ENCODE measurements at places on chromosomes 2 and 18. TPM values are rescaled to one million over a fixed set of nuclear protein-coding genes. Genes with fewer than 3 reads are reported as not detected.

The BOLL gene
- total RNA-seq = not detected

The TEX261 gene
- total RNA-seq = 71.2 TPM

The EN1 gene
- total RNA-seq = not detected

The POTEI gene
- not detected for total RNA-seq

DNA sequence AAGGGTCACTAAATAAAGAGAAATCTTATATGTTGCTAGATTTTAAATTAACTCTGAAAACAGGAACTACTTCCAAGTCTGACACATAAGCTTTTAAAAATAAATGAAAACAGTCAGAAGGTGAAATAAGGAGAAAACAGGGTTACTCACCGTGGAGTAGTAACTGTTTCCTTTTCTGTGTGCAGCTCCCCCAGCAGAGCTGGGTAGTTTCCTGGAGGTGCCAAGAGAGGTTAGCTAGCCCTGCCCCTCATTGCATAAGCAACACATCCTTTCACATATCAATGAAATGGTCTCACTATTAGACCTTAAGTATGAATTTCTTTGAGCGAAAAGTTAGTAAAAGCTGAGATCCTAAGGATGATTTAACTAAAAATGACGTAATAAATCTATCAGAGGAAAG lies 54.0 kb upstream of the GPR75 start:
- no peak for DNase-seq

- no peak for DNase-seq
Measured at GRCh38 chr2:64212346-64212745, 68.1 kb upstream of the PELI1 start.

DNA sequence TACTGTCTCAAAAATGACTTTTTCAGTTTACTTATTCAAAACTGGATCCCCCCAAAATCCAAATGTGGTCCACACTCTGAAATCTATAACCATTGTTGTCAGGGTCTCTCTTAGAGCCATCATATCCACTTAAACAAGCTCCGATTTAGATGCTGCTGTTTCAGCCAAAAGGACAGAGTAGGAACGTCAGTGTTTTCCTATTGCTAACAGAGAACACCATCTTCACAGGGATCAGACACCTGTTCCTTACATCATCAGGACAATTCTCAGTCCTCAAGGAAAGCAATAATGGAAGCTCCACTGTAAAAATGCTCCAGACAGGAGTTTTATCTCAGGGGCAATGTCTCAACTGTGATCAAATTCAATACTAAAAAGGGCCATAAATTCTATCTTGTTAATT lies 155.4 kb downstream of the STK39 start:
- DNase-seq = no peak

- no peak for DNase-seq
Measured at GRCh38 chr2:169491378-169491777, 12.1 kb downstream of the BBS5 start.

The ITGB6 gene
- 0.13 TPM for total RNA-seq

GRCh38 chr18:60880184-60880583 lies 453.0 kb upstream of the CDH20 start:
- no peak for DNase-seq

- DNase-seq = no peak
Measured at GRCh38 chr2:134198006-134198634, 55.8 kb upstream of the MGAT5 start.

DNA sequence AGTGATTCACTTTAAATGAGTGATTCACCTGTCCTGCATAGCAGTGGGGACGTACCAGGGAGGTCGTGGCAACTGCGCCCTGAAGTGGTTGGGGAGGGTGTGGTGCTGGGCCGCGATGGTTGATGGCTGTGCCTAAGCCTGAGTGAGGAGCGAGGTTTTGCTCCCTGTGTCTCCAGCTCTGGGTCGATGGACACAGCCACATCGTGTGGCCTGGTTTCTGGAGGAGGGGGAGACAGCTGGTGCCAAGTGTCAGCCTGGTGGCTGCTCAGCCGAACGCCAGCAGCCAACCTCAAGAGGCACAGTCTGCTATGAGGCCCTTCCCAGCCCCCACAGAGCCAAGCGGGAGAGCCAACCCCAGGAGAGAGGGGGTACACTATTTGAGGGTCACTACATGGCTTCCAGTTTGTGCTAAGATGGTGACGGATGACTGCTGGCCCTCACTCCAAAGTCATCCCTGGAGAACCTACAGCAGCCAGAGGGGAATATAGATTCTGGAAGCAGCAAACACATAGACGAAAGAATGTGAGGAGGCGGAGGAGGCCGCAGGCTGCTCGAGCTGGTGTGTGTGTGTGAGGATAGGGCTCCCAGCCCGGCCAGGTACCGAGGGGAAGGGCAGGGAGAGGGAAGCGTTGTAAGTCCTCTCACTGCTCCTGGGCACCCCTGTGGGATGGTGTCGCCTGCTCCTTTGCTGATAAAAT lies 58.6 kb upstream of the OTOF start:
- no peak for DNase-seq

- no peak for DNase-seq
Measured at GRCh38 chr2:150255528-150255927, 231.9 kb downstream of the RND3 start.

The PIAS2 gene
- 50.6 TPM for total RNA-seq

DNA sequence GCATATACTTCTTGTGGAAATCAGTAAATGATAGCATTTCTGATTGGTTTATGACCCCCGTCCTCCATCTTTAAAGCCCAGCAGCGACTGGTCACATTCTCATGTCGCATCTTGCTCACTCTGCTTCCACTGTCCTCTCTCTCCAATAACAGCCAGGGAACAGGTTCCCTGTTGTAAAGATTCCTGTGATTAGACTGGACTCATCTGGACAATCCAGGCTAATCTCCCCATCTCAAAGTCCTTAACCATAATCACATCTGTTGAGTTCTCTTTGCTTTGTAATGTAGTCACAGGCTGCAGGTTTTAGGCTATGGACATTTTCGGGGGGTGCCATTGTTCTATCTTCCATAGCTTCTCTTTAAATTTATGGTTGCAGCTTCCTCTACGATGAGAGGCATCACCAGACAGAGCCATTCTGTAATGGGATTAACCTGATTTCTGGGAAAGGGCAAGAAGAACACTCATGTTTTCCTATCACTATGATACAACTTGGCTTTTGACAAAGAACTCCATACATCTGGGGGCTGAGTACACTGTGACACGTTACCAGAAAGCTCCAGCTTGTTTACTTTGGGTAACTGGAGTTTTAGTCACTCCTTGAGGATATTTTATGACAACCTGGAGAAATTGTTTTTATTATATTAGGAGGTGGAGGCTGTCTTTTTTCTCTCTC lies 159.0 kb downstream of the NYAP2 start:
- no peak for DNase-seq

DNA sequence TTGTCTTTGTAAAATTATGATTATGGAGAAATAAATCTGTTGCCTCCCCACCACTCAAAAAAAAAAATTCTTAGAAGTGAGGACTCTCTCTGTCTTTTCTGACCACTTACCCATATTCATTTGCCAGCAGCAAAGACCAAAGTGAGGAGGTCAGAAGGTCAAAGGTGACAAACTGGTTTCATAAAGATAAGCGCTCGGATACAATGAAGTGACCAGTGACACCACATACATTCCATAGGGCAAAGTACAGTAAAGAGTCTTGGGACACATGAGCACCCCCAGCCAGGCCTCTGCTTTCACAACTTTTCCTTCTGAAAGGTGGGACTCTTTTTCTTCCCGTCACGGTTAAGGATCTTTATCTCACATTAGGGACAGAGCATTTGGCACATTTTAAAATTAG lies 75.9 kb upstream of the TCF4 start:
- no peak for DNase-seq

DNA sequence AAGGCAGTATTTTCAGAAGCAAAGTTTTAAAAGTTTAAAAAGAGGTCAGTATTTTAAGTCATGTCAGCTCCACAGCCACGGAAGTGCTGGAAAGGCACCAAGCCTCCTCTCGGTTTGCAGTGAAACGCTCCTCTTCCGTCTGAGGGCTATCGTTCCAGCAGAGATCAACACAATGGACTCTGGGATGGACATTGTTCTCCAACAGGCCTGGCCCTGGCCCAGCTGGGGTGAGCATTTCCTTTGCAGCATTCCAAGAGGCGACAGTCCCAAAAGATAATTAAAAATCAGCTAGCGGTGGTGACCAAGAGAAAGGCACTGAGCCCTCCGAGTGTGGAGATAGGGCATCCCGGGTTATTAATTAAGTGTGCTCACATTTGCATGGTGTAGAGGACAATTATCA lies 95.9 kb upstream of the LCLAT1 start:
- DNase-seq = no peak

- no peak for DNase-seq
Measured at GRCh38 chr18:22557168-22557941, 139.6 kb upstream of the CTAGE1 start.

The STARD6 gene
- total RNA-seq = not detected

- DNase-seq = no peak
Measured at GRCh38 chr18:37762076-37762621, 196.6 kb upstream of the CELF4 start.

The PLEK gene
- not detected for total RNA-seq

DNA sequence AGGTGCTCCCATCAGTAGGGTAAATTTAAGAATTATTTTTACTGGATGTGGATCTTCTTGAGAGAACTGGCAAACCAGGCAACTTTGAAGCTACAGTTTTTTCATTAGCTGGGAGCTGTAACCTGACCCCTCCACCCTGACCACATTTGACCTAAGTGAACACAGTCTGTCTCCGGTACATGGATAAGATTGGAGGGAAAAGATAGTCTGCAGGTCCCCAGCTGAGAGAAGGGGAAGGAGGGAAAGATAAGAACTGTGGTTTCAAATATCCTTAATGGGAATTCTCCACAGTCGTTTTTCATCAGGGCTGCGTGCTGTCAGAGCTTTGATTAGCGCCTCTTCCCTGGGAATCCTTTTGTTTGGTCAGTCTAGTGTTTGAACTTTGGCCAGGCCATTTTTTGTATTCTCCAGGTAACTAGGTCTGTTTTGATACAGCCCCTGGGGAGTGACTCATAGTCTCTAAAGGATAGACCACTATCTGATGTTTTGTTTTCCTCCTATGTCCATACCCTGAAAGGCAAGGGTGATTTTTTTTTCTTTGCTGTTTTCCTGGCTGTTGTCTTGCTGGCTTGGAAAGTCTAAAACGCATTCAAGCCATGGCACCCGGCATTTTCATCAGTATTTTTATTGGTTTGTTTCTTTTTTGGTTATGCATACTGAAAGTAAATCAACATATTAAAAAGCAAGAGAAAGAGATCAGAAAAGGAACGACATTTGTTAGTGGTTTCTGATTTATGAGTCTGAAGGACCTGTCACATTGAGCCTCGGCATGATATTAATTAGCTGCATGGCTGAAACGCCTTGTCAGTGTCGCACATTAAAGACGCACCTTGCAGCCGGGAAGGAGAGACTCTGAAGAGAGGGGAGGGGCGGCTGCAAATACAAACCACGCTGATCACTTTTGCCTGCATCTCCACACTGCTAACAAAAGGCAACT lies 183.4 kb upstream of the FN1 start:
- no peak for DNase-seq

The ICA1L gene
- 4.9 TPM for total RNA-seq

The SLC5A7 gene
- total RNA-seq = not detected

DNA sequence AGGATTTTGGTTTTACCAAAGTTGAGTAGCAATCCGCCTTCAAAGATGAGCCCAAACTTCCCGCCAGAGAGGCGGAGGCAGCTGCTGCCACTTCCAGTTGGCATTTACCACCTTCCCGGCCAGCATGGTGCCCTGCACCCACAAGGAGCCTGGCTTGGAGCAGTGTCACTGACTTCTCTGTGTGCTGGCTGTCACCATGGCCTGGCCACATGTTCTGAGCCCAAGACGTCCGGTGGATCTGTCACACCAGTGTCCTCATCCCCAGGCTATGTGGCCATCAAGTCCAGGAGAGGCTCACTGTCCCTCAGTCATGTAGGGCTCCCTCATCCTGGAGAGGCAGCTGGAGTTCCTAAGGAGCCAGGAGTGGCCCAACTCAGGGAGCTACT lies 100.6 kb downstream of the ACKR3 start:
- DNase-seq = peak; percentile 74

DNA sequence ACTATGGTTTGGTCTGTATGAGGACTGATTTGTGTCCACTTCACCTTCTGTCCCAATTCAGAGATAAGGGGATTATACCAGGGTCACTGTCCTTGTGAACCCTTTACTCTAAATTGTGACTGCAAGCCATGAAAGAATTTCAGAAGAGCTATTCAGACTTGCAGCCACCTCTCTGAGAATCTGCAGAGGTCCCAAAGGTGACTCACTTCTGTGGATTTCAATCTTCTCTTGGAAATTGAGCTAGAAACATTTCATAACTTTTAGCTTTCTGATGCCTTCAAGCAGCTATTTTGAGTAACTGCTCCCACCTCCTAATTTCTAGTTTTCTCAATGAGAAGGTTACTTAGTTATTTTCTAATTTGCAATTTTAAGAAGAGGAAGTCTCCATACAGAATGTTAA lies 1242.4 kb upstream of the ACVR2A start:
- no peak for DNase-seq

GRCh38 chr2:56088411-56088810 lies 95.4 kb upstream of the CCDC85A start:
- DNase-seq = no peak

The IL1RL1 gene
- not detected for total RNA-seq

The RNF138 gene
- 19.1 TPM for total RNA-seq

GRCh38 chr2:173940208-173941020 lies 24.8 kb downstream of the SP3 start:
- no peak for DNase-seq

DNA sequence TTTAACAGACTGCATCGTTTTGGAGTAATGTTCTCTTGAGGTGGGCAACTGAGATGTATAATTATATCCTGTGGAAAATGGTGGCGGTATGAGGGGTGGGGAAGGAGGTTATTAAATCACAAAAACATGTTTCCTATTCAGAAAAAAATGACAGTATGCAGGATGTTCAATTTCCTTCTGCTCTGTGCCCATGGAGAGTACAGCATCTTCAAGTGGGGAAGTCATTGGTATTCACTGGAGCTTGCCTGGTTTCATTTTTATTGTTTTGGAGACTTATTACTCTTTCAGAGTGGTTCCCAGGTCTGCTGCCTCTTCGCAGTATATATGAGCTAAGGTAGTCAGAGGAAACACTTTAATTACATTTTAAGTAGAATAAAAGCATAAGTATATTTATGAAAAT lies 318.8 kb upstream of the RAB12 start:
- no peak for DNase-seq

GRCh38 chr2:140714586-140714985 lies 1416.2 kb downstream of the LRP1B start:
- no peak for DNase-seq

DNA sequence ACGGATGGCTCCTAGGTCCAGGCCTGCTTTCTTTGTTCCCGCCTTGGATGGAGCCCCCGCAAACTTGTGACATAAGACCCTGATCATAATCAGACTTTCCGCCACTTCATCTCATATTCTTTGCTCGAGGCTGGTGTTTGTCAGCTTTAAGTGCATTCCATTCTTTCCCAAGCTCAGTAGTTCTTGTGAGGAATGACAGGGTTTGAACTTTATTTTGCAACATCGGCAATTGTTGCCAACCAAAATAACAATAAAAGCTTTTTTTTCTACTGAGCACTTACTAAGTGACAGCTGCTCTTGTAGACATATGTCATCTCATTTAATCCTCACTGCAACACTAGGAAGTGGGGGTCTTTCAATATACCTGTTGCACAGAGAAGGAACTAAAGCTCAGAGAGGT lies 178.8 kb upstream of the ST6GAL2 start:
- DNase-seq = no peak

- no peak for DNase-seq
Measured at GRCh38 chr18:55486936-55487335, 101.1 kb downstream of the TCF4 start.
